Naive thymus-derived CD8-positive, alpha-beta T cell (primary cell): ENCODE measurements at places on chromosomes 12 and 14. TPM values are rescaled to one million over a fixed set of nuclear protein-coding genes. Genes with fewer than 3 reads are reported as not detected.

The SYCP3 gene
- 1.6 TPM for total RNA-seq

The AQP2 gene
- total RNA-seq = not detected

The GALNT9 gene
- not detected for total RNA-seq

The LRP1-AS gene
- not detected for total RNA-seq

The NFATC4 gene
- total RNA-seq = not detected

The KRT85 gene
- total RNA-seq = not detected

The ISCA2 gene
- 39.5 TPM for total RNA-seq

The CLEC9A gene
- total RNA-seq = not detected

The NTN4 gene
- not detected for total RNA-seq

The SIX4 gene
- total RNA-seq = not detected

The KRT81 gene
- not detected for total RNA-seq

The COCH gene
- 0.81 TPM for total RNA-seq

The MDP1 gene
- 13.7 TPM for total RNA-seq

The GPR84 gene
- total RNA-seq = not detected

The GZMB gene
- total RNA-seq = 0.49 TPM

The LRIG3 gene
- total RNA-seq = not detected

The MYL2 gene
- not detected for total RNA-seq

The TOMM20L gene
- total RNA-seq = not detected

The MIP gene
- total RNA-seq = not detected

The CDKN3 gene
- 3.2 TPM for total RNA-seq

The MSI1 gene
- total RNA-seq = not detected

The TC2N gene
- total RNA-seq = 298 TPM

The TMEM119 gene
- 0.26 TPM for total RNA-seq

The RHOJ gene
- total RNA-seq = not detected

The ALDH2 gene
- 3.1 TPM for total RNA-seq

The AVPR1A gene
- not detected for total RNA-seq

The PPFIBP1 gene
- 9.2 TPM for total RNA-seq

The EEA1 gene
- total RNA-seq = 17.4 TPM

The TNS2 gene
- 3.0 TPM for total RNA-seq

The PRR4 gene
- total RNA-seq = 1.8 TPM

The TAS2R8 gene
- not detected for total RNA-seq

The PARPBP gene
- 1.3 TPM for total RNA-seq

The TUBA1A gene
- total RNA-seq = 95.3 TPM
